Amygdala (tissue), 56 donors: ENCODE measurements at places on chromosomes 11 and 22.

GRCh38 chr11:121318848-121319834 lies 26.6 kb downstream of the SC5D start:
- DNase-seq: no peak

DNA sequence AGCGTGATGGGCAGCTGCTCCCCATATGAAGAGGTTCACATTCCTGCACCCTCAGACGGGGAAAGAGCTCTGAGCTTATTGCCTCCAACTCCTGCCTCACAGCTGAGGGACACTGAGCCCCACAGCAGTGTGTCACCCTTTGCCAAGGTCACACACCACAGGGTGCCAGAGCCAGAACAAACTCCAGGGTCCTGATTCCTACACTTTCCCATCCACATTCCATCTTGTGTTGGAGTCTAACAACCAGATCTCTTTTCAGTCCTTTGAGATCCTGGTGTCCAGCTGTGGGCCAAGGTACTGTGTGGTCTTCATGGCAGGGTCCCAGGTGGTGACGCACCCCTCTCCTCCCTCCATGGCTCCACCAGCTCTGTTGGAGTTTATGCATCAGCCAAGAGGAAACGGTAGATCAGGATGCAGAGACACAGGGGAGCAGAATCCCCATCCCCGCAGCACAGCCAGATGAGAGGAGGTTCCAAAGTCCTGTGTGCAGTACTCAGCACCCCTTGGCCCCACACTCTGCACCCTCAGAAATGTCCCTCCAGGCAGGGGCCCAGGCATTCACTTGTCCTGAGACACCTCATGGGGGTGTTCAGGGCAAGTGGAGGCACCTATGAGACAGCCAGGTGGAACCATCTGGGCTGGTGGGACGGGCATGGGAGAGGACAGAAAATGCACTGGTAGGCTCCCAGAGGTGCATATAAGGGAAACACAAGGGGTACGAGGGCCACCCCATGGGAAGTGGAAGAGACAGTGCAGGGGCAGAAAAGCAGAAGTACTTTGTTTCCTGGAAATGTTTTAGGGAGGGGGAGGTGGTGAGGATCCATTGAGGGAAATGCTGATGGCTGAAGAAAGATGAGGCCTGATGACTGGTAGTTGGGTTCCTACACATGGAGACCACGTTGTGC lies 32.6 kb upstream of the GNAZ start:
- DNase-seq: no peak

DNA sequence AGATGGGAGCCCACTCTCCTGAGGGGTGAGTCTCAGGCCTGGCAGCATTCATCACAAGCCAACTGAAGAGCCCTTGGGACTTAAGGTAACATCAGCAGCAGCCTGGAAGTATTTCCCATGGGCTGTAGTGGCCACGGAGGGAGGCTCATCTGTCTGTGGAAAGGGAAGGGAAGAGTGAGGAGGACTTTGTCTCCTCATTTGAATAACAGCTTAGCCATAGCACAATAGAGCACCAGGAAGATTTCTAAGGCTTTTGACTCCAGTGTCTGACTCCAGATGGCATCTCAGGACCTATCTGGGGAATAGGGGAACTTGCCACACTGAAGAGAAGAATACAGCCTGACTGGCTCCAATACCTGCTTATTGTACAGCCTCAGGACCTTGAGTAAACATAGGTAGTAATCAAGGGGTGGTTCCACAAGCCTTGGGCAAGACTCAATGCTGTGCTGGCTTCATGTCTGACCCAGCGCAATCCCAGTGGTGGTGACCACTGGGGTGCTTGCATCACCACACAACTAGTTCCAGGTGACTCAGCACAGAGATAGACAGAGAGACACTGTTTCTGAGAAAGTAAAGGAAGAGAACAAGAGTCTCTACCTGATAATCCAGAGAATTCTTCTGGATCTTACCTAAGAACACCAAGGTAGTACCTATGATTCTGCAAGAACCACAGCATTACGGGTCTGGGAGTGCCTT lies 510.5 kb upstream of the CCDC179 start:
- DNase-seq: no peak

DNA sequence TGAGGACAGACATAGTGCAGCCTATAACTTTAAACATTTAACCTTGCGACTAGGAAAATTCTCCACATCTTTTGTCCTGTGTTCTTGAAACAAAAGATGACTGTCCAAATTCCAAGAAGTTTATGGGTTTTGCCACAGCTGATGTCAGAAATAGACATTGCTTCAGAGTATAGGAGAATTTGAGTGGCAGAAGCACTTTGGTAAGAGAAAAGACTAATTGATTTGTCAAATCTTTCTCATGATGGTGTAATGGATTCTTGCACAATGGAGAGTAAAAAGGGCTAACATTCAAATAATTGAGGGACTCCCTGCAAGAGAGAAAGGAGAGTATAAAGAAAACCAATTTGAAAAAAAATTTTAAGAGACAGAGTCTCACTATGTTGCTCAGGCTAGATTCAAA lies 25.3 kb downstream of the C11orf58 start:
- no peak for DNase-seq

DNA sequence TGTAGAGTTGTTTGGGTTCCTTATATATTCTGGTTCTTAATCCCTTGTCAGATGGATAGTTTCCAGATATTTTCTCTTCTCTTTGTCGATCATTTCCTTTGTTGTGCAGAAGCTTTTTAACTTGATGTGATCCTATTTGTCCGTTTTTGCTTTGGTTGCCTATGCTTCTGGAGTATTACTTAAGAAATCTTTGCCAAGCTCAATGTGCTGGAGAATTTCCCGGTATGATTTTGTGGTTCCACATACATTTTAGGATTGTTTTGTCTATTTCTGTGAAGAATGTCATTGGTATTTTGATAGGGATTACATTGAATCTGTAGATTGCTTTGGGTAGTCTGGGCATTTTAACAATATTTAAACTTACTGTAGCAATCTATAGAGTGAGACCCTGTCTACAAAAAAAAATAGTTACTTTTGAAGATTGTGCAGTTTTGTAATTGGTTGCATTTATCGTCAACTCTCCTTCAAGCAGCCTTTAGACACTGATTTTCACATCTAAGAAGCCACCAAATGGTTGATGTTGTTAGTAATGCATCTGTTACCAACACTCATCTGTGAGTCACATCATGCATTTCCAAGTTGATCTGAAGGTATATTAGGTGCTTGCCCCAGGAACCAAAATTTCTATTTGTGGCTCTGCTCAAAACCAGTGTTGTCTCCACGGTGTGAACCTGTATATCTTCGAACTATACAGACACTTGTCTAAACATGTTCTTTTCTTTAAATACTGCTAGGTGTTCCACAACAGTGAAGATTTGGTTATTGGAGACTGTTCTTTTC lies 21.4 kb downstream of the XRCC6 start:
- DNase-seq: no peak

DNA sequence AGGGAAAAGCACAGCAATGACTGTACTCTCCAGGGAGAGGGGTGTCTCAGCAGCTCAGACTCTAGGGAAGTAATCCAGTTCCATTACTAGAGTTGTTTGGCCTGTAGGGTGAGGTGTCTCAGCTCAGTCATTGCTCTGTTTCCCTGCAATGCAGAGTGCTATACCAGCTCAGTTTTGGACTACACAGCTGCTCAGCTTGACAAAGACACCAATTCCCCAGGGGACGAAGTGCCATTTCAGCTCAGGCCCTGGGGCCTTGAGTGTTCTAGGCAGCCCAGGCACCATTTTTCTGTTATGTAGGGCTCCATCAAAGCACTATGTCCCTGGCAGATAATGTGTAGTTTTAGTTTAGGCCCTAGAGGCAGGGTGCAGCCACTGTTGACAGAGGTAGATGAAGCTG lies 18.2 kb downstream of the CALCB start:
- no peak for DNase-seq

DNA sequence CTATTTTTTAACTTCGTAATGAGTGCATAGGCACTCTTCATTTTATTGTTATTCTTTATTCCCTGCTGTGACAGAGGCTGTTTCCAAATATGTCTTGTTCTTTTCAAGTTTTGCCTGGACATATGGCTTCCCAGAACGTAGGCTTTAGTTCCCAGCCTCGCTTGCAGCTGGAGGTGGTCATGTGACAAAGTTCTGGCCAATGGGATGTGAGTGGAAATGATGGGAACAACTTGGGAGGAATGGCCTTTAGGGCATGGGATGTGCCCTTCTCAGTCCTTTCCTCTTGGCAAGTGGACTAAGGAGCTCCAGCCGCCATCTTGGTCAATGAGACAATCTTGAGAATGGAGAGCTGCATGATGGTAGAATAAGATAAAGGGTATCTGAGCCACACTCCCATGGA lies 70.8 kb upstream of the EIF3D start:
- DNase-seq: no peak

- DNase-seq: no peak
These were observed 36.7 kb upstream of the CLMP start for GRCh38 chr11:123231777-123232176.

DNA sequence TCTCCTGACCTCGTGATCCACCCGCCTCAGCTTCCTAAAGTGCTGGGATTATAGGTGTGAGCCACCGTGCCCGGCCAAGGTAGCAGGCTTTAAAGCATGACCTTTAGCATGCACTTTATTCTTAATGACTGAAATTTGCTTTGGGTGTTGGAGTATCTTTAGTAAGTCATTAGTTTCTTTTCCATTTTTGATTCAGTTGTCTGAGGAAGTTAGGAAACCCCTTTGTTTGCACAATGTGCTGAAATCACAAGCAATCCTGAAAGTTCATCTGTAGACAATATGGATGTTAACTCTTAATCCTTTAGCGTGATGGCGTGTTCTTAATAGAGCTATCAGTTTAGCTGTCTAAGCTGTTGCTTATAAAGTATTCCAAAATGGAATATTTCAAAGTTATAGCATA lies 16.8 kb downstream of the SDHD start:
- no peak for DNase-seq

- DNase-seq: no peak
These were observed 33.4 kb upstream of the CTTN start for GRCh38 chr11:70364745-70365543.

DNA sequence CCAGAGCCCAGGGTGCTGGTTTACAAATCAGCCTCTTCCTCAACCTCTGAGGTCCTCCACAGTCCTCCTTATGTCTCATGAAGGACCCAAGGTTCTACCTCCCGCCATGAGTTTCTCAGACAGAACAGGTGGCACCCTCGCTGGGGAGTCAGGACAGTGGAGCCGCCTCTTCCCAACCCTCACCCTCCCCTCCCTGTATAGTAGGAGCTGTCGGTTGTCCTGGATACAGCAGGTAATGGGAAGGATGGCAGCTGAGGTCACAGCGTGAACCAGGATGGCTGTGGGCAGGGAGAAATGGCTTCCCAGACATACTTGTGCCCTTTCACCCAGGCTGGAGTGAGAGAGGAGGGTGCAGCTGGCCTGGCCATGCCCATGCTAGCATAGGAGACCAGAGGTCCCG lies 134.6 kb downstream of the CHST1 start:
- DNase-seq: no peak

- DNase-seq: no peak
These were observed 651.9 kb downstream of the NTM start for GRCh38 chr11:132022285-132022684.

DNA sequence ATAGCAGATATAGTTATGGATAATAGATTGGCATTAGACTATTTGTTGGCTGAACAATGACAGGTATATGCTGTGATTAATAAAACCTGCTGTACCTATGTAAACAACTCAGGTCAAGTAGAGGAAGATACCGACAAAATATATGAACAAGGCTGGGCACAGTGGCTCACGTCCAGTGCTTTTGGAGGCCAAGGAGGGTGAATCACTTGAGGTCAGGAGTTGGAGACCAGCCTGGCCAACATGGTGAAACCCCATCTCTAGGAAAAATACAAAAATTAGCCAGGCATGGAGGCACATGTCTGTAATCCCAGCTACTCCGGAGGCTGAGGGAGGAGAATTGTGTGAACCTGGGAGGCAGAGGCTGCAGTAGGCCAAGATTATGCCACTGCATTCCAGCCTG lies 14.0 kb upstream of the CHKA start:
- no peak for DNase-seq

GRCh38 chr11:116864531-116864930 lies 27.1 kb upstream of the APOA1 start:
- no peak for DNase-seq

DNA sequence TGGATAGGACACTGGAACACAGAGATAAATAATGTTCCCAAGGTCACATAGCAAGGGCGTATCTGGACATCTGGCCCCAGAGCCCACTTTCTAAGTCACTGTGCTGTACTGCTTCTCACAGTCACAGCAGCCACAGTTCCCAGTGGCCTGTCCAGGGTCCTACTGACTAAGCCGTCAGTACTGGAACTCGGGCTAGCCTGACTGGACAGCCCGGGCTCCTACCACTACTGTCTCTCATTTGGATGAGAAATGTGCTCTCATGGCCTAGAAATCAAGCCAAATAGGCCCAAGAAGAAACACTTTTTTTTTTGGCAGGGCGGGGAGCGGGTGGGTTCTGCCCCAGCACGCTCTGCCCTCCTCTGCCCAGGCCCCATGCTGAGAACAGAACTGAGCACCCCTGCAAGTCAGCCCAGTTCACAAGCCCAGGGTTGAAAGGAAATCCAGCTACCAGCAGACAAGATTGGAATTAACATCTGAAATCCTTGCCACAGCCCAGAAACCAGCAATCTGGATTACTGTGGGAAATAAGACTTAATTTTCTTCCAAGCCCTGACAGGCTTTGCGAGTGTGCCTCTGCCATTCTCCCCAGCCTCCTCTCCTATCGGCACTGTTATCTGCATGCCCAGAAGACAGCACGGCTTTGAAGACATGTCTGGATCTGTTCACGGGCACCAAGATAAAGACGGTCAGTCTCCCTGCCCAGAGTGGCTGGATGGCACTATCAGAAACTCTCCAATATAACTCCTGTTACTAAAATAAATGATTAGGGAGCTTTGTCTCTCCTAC lies 182.9 kb upstream of the NCAM1 start:
- no peak for DNase-seq

DNA sequence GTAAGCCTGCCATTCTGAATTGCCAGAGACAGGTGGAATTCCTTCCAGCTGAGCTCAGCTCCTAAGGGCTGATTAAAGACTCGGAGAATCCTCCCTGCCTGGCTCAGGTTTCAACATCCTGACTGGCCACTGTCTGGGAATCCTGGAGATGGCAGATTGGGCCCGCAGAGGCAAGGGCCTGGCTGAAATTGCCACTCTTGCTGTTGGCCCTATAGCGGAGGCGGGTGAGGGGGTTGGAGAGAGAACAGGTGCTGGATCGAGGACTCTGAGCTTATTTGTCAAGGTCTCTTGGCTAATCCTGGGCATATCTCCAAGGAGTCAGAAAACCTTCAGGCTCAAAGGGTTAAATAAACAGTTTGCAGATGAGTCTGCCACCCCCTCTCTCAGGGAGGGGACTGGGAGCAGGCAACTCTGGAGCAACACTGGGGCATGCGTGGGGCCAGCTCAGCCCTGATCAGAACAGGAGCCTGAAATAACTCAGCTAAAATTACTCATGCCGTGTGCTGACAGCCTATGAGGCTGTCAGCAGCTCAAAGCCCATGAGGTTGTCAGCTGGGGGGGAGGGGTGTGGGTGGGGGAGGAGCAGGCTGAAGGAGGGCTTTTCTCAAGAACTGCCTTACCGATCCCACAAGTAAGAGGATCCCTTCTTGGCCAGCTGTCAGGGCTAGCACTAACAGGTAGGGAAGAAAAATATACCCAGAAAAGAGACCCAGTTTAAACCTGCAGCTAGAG lies 14.7 kb upstream of the MFRP start:
- DNase-seq: peak; percentile 68

- no peak for DNase-seq
These were observed 698.8 kb downstream of the BRD1 start for GRCh38 chr22:49128874-49129273.
